Hematopoietic multipotent progenitor cell treated with erythropoietin and hydrocortisone succinate and interleukin-3 and kit ligand, for 8 days (in vitro differentiated cells): ENCODE measurements at places on chromosomes 2 and 18.

DNA sequence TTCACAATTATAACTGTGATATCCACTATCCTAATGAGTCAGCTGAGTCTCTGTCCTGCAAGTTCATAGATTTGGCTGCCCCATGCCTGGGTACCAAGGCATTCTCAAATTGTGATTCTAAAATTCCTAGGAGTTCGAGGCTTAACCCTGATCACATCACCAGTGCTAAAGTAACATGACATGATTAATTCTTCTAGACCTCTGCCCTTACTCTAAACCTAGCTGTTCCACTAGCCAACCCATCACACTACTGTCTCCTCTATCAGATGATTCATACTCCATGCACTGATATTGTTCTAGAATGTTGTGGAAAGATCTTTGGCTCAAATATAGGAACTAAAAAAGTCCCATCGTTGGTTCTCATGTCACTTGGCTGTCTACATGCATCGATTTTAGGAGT lies 487.6 kb downstream of the PIK3C3 start:
- no peak for DNase-seq

- DNase-seq, result no peak
These were observed 21.7 kb upstream of the LCLAT1 start for GRCh38 chr2:30425326-30425725.

DNA sequence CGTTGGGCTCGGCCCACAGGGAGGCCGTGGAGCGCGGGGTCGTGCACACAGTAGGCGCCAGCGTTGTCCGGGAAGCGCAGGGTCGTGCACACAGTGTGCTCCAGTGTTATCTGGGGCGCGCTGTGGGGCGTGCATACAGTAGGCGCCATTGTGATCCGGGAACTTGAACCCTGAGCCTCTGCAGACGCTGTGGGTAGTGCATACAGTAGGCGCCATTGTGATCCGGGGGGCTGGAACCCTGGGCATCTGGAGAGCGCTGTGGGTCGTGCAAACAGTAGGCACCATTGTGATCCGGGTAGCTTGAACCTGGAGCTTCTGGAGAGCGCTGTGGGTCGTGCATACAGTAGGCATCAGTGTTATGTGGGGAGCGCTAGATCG lies 793 bp downstream of the ZNF236 start:
- DNase-seq, result no peak

GRCh38 chr2:122341007-122341406 lies 585.6 kb downstream of the TSN start:
- DNase-seq, result no peak

DNA sequence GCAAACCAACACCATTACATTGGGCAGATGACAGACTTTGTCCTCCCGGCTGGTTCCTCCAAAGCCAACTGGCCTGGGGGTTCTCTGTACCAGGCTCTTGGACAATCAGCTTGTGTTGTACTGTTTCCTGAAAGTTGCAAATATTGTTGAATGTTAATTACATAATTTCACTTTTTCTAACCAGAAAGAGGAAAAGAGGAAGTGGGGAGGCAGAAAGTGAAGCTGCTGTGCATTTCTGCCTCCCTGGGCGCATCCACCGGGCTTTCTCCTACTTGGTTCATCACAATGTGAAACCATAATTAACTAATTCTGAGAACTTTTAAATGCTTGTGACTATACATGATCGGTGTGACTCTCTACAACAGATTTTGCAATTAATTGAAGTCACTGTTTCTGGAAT lies 10.1 kb downstream of the TWIST2 start:
- DNase-seq, result no peak

- no peak for DNase-seq
These were observed 65.5 kb downstream of the BCL2L11 start for GRCh38 chr2:111186121-111186715.

DNA sequence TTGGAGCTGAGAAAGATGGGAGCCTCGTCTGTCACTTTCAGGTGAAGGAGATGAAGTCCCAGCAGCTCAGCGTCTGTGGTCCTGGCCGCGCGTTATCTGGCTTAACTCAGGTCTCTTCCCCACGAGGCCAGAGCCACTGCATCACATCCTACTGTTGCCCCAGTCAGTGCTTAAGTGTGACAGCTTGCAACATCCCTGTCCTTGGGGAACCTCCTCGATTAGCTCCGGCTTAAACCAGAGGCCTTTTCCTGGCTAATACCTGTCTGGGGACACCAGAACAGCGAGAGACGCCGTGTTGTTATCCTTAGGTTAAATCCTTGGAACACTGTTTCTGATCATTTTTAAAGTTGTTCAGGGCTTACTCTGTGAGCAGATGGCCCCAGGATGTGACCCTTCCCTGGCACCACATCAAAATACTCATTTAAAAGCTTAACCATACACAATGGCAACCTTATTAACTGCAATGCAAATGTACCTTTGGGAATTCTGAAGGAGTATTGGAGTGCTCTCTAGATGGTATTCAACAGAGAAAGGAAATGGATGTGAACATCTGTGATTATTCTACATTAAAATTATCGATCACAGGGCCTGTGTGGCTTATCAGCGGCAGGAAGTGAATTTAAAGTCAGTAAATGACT lies 61.2 kb upstream of the SPP2 start:
- no peak for DNase-seq

DNA sequence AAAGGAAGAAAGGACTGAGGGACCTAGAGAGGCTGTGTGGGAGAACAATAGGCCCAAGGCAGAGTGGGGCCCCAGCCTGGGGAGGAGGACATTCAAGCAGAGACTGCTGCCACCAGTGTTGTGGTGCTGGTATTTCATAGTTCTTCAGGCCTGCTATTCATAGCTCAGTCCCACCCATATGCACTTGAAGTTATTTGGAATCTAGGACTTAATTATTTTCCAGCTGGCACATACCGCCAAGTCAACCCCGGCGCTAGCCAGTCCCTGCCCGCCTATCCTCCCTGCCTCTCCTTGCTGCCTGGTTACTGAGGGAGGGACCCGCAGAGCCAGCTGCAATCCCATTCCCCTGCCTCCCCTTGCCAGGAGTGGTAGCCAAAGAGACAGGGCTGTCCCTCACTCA lies 141.2 kb downstream of the CABLES1 start:
- no peak for DNase-seq

DNA sequence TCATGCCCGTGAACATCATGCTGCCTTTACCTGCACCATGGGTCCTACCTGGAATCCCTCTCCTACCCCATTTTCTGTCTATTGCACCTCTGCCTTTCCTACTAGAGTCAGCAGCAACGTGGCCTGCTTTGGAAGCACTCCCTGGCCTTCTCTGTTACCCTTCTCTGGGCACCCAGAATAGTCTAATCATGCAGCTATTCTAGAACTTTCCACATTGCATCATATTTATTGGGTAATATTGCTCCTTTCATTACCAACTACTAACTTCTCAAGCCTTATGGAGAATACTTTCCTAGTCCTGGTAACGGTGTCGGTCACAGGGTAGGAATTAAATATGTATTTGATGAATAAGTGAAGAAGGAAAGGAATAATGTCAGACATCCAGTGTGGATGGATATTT lies 33.3 kb upstream of the CREG2 start:
- DNase-seq, result no peak

GRCh38 chr2:150043172-150043500 lies 444.3 kb downstream of the RND3 start:
- DNase-seq, result no peak

- no peak for DNase-seq
These were observed 6.7 kb downstream of the EVA1A start for GRCh38 chr2:75553935-75554531.

- no peak for DNase-seq
These were observed 172.9 kb upstream of the SOX11 start for GRCh38 chr2:5519286-5519685.

- no peak for DNase-seq
These were observed 41.8 kb upstream of the GBX2 start for GRCh38 chr2:236209996-236210395.

DNA sequence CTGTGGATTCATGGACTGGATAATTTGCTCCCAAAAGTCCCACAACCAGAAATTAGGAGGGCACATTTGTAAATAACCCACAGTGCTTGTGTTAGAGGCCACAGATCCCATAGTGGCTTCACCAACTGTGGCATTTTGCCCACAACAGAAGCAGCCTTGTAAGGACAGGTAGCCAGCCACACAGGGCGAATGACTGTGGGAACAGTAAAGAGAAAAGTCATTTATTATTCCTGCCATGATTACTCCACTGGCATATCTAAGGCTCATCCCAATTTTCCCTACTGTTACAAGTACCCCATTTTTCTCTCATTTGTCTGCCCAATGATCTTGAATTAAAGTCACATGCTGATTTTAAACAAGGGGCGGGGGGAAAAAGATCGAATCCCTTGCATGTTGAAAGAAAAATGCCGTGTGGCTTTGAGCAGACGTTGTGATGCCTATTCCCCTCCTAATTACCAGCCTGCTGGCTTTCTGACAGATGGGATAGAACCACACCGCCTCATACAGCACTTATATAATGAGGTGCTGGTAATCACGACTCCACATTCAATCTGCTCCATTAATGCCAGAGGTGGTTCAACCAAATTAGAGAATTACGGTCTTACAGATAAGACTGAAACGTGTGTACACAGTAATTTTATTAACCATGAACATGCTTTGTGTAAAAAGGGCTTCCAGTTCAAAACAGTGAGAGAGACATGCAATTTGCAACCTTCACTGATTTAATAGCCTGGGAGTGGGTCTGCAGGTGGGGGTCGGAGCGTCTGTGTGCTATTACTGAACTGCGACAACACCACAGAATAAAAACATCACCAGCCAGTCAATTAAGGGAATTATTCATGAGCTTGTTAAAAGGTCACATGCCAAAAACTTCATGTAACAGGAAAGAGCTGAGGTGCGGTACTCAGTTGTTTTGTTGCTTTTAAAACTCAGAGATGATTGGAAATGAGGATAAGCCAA lies 196.0 kb downstream of the TMEM163 start:
- no peak for DNase-seq

- no peak for DNase-seq
These were observed 1.9 kb upstream of the HOXD9 start for GRCh38 chr2:176120364-176121189.

DNA sequence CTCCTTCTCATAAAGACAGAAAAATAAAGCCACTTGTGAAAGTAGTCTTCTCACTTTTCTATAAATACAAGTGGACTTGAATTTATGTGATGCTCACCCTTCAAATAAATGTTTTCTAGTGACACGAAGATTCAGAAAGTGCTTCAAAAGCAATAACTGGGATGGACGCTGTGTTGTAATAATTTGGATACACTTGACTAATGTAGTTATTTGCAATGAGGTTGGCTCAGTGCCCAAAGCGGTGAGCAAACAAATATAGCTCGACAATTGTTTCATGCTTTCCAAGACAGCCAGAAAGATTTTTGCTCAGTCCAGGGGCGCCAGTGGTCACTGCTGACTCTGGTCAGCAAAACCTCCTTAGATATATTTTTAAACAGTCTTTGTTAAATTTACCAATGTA lies 278.6 kb upstream of the KLHL14 start:
- no peak for DNase-seq

DNA sequence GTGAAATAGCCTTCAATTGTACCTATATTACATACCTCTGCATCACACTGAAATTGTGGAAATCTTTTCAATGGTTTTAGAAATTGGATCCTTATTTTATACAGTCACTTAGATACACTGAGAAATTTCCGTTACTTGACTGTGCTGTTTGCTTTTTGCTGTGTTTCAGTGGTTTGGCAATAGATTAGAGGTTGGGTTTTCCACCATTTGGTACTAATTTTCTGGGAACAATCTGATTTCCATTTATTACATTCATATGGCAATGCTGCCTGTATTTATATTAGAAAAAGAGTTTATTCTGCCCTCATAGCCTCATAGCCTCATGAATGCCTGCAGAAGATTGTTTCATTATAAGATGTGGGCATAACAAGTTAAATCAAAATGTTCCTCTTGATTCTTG lies 285.0 kb downstream of the GULP1 start:
- DNase-seq, result no peak

DNA sequence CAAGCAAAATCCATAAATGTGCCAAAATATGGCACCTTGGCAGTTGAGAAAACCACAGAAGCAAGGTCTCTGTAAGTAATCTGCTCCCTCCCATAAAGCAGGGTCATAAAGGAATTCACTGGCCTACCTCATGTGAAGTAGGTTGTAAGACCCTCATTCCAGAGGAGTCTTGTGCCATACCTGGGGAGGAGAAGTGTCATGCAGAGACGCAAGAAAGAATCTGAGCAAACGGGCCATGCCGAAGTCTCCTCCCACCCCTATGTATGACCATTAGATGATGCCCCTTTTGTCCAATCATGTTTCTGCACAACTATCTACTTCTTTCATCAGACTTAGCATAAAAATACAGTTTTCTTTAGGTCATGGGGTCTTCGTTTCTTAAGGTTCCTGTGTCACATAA lies 14.6 kb downstream of the NMUR1 start:
- DNase-seq, result peak; percentile 35

DNA sequence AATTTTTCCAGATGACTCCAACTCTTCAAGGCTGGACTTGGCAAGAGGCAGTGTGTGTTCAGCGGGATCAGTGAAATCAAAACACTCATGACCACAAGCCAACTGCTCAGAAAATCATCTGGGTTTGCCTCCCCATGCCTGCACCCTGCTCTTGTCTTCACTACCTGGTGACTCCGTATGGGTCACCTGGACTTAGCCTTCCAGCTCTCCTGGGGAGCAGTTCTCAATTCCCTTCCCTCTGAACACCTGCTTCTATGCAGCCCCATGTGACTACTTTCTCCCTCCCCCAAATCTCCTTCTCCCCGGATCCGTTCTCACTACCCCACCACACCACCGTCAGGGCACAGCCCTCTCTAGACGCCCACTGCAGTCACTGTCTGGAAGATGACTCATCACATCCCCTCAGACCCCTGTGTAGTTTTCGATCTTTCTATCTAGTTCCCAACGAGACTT lies 130.2 kb upstream of the ID2 start:
- no peak for DNase-seq

- no peak for DNase-seq
These were observed 15.6 kb downstream of the ARHGEF33 start for GRCh38 chr2:38905251-38905650.

GRCh38 chr2:230742781-230743180 lies 30.1 kb downstream of the CAB39 start:
- peak; percentile 73 for DNase-seq

- no peak for DNase-seq
These were observed 239.0 kb upstream of the MMADHC start for GRCh38 chr2:149826471-149827125.

DNA sequence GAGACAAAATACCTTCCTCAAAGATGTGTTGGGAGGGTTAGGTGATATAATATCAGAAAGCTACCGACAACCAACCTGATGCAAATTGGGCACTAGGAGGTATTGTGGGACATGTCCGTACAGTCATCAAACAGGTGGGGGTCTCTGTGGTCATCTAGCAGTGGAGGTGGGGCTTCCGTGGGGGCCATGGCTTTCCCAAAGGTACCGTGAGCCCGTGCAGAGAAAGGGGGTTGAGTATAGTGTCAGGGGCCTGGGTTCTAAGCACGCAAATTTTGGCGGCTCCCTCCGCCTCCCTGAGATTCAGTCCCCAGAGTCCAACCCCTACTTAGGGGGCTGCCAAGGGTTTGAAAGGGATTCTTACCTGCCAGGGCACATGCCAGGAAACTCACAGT lies 32.6 kb downstream of the HJURP start:
- no peak for DNase-seq

GRCh38 chr2:15769676-15770547 lies 170.4 kb upstream of the MYCN start:
- DNase-seq, result no peak
